Activated naive CD8-positive, alpha-beta T cell treated with anti-CD3 and anti-CD28 coated beads, Interleukin-2, amount 10 ng/mL, durations not matched to agents 7 days and 5 days (primary cell): ENCODE measurements at places on chromosomes 12 and 14. TPM values are rescaled to one million over a fixed set of nuclear protein-coding genes. Genes with fewer than 3 reads are reported as not detected.

DNA sequence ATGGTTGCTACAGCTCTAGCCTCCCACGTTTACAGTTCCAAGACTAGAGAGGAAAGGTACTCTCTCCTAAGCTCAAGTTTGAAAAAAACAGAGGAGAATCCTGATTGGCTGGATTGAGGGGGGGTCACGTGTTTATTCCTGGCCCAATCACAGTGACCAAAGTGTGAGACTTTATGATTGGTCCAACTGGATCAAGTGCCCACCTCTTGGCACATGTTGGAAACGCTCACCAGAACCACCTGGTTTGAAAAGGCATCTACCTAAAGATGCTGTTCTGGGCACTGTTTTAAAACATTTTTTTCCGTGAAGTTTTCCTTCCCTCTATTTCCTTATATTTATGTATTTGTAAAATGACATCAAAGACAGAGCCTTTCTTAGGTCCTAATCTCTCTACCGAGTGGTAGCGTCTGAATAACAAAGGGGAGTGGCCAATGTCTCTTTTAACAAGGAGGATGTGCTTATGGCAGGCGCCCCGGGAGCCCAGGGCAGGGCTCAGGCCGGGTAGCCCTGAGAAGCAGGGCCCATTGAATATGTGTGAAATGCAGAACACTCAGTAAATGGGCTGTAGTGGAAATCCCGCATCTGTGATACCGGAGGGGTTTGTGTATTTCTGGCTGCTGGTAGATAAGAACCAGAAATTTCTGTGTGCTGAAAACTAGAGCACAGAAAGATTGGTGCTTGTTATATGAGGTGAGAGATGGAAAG, 146.2 kb downstream of the ATP23 start:
- no peak for DNase-seq

- no peak for DNase-seq
Measured at GRCh38 chr14:50308363-50308915, 3.6 kb downstream of the L2HGDH start.

- DNase-seq: no peak
Measured at GRCh38 chr12:116959845-116960514, 49.2 kb downstream of the FBXW8 start.

DNA sequence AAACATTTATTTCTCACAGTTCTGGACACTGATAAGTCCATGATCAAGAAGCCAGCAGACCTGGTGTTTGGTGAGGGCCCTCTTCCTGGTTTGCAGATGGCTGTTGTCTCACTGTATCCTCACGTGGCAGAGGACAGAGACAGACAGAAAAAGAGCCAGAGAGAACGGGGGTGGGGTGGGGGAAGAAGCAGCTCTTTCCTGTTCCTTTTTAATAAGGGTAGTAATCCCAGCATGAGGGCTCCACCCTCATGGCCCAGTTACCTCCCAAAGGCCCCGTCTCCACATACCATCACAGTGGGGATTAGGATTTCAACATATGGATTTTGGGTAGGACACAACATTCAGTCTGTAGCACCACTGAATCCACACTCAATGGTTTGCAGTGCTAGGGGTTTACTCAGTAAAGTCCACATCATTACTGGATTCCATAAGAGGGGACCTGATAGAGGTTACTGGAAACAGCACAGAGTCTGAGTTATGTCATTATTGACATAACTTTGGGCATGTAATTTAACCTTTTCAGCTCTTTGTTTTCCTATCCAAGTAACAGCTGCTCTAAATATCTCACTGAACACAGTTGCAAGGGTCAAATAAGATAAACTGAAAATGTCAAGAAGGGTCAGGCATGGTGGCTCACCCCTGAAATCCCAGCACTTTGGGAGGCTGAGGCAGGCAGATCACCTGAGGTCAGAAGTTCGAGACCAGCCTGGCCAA, 53.2 kb downstream of the RPAP3 start:
- DNase-seq: no peak

RPGRIP1 gene
- total RNA-seq: not detected

GLIPR1L1 gene
- total RNA-seq: not detected

DNA sequence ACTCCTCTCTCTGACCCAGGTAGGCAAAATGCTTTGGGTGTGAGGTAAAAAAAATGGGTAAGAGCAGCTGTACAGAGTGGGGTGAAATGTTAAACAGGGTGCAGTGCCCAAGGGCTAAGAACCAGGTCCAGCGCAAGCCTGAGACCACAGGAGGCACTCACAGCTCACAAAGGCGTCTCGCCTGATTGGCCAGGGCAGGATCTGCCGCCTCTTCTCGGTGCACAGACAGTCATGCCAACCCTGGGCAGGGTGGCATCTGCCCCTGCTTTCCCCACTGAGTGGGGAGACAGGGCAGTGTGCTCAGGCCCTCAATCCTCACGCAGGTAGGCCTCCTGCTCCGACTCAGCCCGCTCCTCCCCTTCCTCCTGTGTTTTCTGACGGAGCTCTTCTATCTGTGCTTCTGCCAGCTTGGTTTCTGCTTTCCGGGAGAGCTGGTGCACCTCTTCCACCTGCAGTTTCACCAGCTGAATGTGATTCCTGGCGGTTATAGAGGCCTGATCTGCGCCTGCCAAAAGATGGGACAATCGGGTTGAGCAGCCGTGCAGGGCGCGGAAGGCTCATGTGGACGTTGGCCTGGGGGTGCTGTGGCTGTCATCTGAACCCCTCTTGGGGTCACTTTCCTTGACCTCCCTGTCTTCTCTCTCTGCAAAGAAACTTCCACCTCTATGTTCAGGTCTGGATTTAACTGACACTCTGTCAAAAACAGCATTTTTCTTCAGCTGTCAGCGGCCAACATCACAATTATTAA, 4.7 kb downstream of the B3GNT4 start:
- no peak for DNase-seq

DNA sequence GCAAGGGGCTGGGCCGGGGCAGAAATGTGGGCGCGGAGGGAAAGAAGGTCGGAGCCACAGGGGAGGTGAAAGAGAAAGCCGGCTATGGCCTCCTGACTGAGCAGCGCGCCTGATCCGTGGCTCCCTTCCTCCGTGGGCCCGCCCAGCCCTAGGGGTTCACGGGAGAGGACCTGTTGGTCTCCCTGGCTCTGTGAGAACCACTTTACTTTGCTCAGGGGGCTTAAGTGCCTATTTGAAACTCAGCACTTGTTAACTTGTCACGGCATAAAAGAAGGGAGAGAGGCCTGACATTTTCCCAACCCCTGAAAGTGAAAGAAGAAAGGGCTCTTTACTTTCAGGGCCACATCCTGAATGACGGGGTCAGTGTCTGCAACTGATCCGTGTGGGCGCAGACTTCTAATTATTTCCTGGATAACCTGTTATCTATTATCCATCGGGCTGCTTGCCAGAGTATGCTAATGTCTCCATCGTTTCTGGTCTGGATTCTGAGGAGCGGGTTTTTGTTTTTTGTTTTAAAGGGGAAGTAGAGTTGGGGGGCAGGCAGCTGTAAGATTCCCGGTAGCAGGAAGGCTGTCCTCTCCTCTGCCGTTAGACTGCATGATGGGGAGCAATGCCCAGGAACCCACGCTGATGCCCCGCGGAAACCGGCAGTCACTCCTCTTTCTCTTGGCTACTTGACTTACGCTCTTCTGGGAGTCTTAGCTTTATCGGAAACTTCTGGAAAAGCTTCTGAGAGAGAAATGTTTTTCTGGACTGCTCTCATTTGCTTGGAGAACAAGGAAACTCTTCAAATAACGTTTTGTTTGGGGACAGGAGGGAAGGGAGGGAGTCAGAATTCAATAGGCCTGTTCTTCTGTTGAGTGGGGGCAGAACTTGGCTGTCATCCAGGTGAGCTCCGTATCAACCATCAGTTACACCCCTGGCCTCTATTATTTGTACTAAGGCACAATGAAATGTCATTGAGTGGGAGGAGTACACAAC, 127.7 kb upstream of the MAX start:
- DNase-seq: peak; percentile 64

GRCh38 chr12:117188961-117189724, 1.1 kb downstream of the FBXO21 start:
- no peak for DNase-seq

HOXC6 gene
- total RNA-seq: not detected

GRCh38 chr12:2586156-2587038, 208.4 kb upstream of the FKBP4 start:
- DNase-seq: no peak

DNA sequence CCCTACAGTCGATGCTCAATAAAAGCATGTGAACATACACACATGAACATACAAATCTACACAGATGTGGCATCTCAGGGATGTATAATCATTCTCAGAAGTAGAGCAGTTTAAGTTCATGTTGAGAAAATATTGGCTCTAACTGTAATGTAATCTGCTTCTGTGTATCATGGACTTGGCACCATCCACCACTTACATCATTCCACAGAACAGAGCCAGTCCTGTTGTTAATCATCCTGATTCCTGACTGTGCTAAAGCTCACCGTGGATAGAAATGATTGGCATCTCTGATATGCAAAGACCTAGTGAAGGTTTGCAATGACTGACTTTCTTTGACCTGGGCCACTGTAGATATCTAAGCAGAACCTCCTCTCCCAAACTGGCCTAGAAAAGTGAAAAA, 1141.3 kb downstream of the BCL11B start:
- DNase-seq: no peak

DNA sequence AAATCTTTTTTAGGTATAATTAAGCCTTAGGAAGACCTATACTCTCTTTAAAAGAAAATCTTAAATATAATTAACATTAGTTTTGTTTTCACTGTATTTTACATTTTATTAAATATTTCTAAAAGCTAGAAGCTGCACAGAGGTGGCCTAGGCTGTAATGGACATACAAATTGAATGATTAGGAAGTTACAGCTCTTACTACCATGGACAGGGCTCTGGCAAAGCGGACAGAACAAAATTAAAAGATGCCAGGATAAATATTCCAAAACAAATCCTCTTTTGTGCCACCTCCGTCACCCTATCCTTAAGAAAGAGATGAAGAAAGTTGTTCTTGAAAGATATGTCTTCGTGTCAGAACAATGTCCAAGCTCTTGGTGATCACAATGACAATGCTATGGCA, 376.5 kb downstream of the ETNK1 start:
- no peak for DNase-seq

GRCh38 chr12:26803552-26803951, 29.4 kb downstream of the ITPR2 start:
- DNase-seq: no peak

DNA sequence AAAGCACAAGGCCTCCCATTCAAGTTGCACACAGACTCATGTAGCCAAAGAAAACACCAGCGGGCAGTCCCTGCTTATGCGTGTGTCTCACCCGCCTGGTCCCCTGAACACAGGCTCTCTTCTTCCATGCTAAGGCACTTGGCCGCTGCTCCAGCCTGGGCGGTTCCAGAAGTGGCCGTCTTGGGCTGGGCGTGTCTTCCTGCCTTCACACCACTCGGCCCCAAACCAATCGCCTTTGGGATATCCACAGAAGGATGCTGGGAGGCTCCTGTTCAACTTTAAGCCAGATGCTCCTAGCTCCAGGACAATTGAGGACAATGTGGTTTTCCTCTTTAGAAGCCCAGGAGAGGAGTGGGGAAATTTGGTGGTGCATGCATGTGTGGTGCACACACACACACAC, 2.2 kb downstream of the SCARB1 start:
- DNase-seq: no peak

GRCh38 chr12:90999527-90999926, 5.2 kb downstream of the EPYC start:
- DNase-seq: no peak

GRCh38 chr12:95336387-95337067, 118.9 kb downstream of the VEZT start:
- DNase-seq: no peak

TMPRSS12 gene
- not detected for total RNA-seq

DNA sequence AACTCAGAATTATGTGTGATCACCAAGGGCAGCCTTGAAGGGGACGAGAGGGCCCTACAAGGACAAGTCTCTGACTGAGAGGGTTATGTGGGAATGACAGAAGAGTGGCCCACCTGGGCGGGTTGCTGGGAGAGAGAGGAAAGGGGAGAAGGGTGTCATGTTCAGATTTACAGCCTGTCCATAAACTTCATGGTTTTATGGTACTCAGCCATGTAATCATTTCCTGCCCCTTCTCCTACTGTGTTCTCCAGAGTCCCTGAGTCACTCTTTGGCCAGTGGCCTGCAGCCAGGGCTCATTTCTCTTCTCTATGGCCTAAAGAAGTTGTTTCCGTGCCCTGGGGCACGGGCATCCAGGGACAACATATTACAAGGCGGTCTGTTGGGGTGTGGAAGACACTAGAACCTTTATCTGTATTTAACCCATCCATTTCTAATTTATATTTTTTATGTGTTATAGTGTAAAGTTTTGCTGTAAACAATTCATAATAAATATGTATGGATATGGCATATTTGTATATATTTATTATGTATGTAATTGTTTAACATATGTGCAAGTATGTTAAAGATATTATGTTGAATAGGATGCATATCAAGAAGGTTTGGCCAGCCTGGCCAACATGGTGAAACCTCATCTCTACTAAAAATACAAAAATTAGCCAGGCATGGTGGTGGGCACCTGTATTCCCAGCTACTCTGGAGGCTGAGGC, 26.9 kb downstream of the DDX47 start:
- DNase-seq: no peak

GRCh38 chr12:102675672-102676071, 195.3 kb upstream of the IGF1 start:
- no peak for DNase-seq

GRCh38 chr14:55482936-55483605, 42.7 kb upstream of the TBPL2 start:
- DNase-seq: no peak

KRT73 gene
- total RNA-seq: 0.42 TPM
